Activated B cell treated with CpG ODN at 0.5 μM for 24 hours (primary cell): ENCODE measurements at places on chromosomes 3 and 15. TPM values are rescaled to one million over a fixed set of nuclear protein-coding genes. Genes with fewer than 3 reads are reported as not detected.

Gene SOX2
- not detected in 2 replicates for total RNA-seq

Gene SERINC4
- 0.11 and 0.20 TPM in 2 replicates for total RNA-seq

Gene MORC1
- not detected in 2 replicates for total RNA-seq

Gene CPNE9
- 0.20 TPM in 1 of 2 replicates, not detected in the other for total RNA-seq

Gene NRG4
- 0.61 and 0.93 TPM in 2 replicates for total RNA-seq

Gene CTXN2
- not detected in 2 replicates for total RNA-seq

Gene MAGEL2
- total RNA-seq, result not detected in 2 replicates

Gene SNURF
- 9.8 and 15.9 TPM in 2 replicates for total RNA-seq

Gene EOMES
- 0.10 TPM in 1 of 2 replicates, not detected in the other for total RNA-seq

Gene ZPLD1
- total RNA-seq, result not detected in 2 replicates

Gene KNG1
- not detected in 2 replicates for total RNA-seq
